ENCODE measurements at places on chromosomes 7 and 10.

DNA sequence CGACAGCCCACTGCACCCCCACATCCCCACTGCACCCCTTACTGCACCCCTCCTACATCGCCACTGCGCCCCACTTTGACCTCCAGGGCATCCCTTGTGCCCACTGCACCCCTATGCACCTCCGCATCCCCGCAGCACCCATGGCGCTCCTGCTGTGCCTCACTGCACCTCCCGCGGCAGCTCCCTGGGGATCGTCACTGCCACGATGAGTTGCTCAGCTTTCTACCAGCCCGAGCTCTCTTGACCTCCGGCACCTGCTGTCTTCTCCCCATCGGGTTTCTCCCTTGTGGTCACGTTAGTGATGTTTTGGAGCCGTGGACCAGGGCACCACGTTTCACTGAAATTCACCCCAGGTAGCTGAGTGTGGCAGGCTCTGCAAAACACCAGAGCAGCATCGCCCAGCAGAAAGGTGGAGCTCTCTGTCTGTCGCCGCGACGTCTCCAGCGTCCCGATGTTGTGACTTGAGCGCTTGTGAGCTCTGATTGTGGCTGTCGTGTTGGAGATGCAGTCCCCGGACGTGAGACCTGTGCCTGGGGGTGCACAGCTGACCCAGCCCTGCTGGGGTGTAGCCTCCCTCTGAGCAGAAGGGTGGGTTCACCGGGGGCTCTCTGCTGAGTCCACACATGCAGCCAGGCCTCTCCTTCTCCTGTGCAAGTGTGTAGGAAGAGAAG is 147.7 kb downstream of the DNAJB6 start:
- no peak for DNase-seq

- DNase-seq: no peak
Observed at GRCh38 chr7:63054191-63054661, 944.4 kb upstream of the ZNF722 start.

- DNase-seq: no peak
Observed at GRCh38 chr10:83691791-83692596, 447.3 kb upstream of the GHITM start.

GRCh38 chr7:75928568-75928914 is 13.6 kb downstream of the POR start:
- no peak for DNase-seq

- no peak for DNase-seq
Observed at GRCh38 chr10:120514035-120514620, 57.1 kb downstream of the PLPP4 start.

DNA sequence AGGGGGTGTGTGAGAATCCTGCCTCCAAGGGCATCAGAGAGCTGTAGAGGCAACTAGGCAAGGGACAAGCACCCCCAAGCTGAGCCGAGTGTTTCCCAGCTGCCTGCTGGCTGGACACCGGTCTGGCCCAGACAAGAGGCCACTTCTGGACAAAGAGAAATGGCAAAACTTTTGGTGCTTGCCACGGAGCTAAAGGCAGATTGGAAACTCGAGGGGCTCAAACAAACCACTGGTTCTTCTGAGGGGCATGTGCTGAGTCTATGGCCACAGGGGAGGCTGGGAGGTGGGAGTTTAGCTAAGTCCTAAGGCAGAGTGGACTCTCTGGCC is 66.5 kb upstream of the INPP5A start:
- no peak for DNase-seq

GRCh38 chr7:115110523-115110922 is 188.6 kb downstream of the MDFIC start:
- no peak for DNase-seq

GRCh38 chr10:86708068-86708782 is 39.9 kb downstream of the LDB3 start:
- no peak for DNase-seq

GRCh38 chr7:149724661-149725425 is 48.5 kb downstream of the ZNF467 start:
- no peak for DNase-seq

DNA sequence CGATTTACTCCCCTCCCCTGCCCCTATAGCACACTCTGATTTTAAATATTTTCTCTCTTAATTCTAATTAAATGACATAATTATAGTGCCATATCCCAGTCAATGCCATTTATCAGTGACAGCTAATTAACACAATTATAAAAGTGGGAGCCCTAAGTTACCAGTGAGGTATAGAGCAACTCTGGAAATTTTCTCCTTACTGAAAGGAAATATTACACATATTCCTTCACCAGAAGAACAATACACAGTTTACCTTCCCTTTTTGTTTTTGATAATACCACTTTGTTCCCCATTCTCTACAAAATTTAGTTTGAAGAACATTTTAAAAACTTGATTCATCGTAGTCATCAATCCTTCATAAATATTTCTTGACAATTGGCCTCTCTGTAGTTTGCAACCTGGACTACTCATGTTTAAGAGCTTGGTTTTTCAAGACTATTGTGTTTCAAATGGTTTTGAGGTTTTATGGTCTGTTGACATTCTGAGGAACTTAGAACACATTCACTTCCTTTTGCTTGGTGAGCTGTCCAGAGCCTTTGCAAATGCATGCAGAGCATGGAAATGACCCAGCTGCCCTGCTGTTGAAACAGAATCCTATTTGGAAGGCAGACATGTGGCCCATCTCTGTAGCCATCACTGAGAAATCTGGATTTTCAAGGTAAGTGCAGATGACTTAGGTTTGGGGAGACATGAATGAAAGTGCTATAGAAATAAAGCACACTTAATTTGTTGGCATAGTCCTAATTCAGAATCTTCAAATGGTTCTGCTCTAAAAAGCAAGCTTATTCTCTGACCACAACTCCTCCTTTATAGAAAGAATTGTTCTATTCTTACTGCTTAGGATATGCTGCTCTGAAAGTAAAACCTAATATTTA is at the start of gene GPR141:
GPR141 (plus strand) TSS at position 521 of the 875 bp plus-strand sequence. CDS start 56,628 bp downstream, outside the sequence.
- DNase-seq: no peak

GRCh38 chr7:100726996-100727761 is 6.2 kb upstream of the ZAN start:
- DNase-seq: no peak

GRCh38 chr7:127654404-127655394 is 2.7 kb downstream of the SND1 start:
- no peak for DNase-seq

DNA sequence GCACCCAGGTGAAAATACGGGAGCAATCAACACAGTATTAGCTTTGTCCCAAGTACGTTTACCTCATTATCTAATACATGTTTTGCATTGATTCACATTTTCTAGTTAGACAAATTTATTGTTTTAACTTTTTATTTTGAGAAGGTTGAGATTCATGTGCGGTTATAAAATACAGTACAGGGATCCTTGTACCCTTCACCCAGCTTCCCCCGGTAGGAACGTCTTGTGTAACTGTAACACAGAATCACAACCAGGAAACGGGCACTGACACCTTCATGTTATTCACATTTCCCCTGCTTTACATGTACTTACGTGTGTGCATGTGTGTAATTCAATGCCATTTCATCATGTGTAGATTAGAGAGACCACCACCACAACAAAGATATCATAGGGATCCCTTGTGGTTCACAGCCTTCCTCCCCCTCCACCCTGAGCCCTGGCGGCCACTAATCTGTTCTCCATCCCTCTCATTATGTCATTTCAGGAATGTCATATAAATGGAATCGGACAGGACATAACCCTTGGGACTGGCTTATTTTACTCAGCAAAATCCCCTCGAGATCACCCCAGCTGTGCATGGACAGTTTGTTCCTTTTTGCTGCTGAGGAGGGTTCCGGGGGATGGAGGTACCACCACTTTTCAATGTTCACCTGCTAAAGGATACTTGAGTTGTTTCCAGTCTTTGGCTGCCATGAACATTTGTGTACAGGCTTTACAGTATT is 46.5 kb upstream of the C10orf71 start:
- no peak for DNase-seq

DNA sequence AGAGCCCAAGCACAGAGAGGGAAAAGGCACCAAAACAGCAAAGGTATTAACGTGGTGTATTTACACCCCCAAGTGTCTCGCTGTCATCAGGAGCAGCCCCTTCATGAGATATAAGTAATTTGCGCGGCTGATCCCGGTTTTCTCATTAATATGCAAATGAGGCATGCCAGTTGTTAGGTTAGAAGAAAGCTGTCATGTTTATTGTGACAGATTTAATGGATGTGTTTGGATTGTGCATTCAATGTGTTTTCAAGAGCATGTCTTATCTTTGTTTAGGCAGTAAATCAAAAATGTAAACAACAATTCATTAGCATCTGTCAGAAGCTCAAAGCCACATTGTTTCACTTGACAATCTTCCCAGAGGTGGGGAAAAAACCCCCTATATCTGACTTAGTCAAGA is 56.5 kb upstream of the CTBP2 start:
- no peak for DNase-seq

DNA sequence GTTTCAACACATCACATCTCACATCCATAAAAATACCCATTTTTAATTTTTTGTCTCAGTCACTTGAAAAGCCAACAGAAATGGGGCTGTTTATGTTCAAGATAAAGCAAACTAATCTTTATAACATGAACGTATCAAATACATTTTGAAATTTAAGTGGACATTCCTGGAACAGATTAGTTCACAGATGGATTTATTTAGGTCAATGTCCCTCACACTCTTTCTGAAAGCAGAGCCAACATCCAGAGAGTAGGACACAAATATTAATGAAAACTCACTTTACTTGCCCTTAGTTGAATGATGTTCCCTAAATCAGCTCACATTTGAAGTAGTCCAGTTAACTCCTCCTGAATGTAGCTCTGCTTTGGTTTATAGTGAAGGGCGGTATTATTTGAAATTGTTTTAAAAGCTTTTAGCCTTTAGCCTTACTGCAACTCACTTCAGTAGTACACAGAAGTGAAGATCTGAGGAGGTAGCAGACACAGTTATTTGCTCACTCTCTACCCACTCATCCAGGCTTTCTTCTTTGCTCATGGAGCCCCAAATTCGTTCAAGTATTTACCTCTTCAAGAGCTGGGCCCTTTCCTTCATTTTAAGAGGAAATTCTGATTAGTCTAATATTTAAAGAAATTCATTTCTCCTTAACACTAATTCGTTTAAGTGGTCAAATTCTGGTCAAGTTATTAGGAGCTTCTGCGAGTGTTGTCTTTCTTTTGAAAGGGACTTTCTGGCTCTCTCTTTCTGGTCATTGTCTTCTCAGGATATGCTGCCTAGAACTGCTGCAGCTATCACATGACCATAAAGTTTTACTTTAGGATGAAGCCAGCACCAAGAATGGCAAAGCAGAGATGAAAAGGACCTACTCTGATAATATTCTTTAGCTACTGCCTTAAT is 180.6 kb upstream of the AGR3 start:
- no peak for DNase-seq

DNA sequence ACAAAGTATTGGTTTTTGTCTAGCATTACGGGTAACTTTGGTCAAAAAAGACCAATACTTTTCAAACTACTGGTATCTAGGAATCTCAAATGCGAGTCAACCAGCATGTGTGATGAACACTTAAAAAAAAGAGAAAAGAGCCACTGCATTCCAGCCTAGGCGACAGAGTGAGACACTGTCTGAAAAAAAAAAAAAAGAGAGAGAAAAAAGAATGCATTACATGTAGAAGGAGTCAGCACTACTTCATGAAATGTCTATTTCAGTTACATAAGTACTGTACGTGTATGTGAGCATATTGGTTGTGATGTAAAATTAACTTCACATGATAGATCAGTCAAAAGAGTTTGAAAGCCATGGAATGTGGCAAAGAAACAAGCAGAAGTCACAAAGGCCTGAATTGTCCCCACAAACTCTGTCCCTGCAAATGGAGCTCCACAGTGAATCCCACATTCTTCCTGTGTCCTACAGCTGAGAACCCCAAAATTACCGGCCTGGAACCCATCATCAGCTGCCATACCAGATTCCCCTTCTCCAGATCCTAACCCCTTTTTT is 1.6 kb downstream of the DENND11 start:
- no peak for DNase-seq

- DNase-seq: no peak
Observed at GRCh38 chr10:30285970-30286369, 63.1 kb downstream of the MTPAP start.

GRCh38 chr10:33913194-33913593 is 578.7 kb upstream of the NRP1 start:
- DNase-seq: no peak

GRCh38 chr10:31888442-31888841 is 40.2 kb downstream of the ARHGAP12 start:
- DNase-seq: no peak

DNA sequence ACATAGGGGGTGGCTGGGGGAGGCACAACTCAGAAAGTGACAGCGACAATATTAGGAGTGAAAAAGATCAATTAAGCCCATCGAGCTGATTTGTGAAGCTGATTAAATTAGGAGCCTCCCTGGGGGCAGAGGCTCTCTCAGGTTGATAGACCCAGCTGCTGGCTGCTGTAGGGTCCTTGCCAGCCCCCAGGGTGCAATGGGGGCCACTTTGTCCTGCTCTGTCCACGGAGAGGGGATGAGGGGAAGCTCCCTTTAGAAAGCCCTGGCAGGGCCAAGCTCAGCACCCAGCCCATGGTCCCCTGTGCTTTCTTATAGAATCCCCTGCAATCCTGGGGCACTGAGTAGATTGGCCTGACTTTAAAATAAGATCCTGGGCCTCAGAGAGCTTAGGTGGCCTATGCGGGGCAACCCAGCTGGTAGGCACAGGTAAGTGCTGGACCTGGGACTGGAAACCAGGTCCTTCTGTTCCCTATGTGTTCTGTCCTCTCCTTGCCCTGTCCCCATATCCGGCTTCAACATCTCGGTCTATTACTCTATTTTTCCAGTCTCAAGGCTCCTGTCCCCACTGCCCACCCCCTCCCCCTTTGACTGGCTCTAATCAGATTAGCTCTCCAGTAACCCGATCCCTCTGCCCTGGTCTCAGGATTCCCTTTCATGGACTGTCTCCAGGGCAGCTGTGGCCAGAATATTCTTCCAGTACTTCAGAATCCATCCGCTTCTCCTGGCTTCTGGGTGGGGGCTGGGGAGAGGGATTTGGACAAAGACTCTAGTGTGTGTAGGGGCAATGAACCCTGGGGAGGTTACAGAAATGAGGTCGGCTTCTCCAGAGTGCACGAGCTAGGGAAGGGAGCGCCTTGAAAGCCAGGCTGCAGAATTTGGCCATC is 259.6 kb downstream of the RPS24 start:
- DNase-seq: no peak

DNA sequence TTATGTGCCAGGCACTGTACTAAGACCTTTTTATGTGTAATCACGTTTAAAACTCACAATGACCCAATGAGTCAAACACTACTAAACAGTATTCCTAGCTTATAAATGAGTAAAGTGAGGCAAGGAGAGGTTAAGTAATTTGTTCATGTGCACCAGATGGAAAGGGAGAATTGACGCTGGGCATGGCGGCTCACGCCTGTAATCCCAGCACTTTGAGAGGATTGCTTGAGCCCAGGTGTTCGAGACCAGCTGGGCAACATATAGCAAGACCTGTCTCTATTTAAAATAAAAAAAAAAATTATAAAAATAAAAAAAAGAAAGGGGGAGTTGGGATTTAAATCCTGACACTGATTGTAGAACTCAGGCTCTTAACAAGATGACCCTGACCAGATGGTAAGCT is 46.7 kb upstream of the DLG5 start:
- DNase-seq: no peak

Measured in stimulated activated CD4-positive, alpha-beta T cell treated with anti-CD3 and anti-CD28 coated beads, TNF-alpha, amount 100 ng/mL, for 1 hour (primary cell).